COLO829 (cell line): ENCODE measurements at places on chromosomes 5 and 9.

- DNase-seq: no peak
These were observed 289.9 kb upstream of the SMC2 start for GRCh38 chr9:103804077-103804735.

GRCh38 chr5:61625681-61626621 lies 293.9 kb downstream of the ZSWIM6 start:
- no peak for DNase-seq

DNA sequence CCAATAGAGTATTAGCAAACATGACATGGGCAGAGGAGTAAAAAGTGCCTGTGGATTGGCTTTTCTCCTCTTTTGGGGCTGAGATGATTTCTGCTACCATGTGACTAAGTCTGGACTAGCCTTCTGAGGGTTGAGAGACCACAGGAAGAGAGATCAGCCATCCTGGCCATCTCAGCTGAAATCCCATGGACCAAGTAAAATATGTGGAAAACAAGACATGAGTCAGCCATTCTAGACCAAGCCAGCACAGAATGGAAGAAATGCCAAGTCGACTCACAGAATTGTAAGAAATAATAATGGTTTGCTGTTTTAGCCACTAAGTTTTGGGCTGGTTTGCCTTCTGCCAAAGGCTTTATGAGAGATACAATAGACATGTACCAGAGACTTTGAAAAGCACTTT lies 377.8 kb downstream of the CHSY3 start:
- no peak for DNase-seq

DNA sequence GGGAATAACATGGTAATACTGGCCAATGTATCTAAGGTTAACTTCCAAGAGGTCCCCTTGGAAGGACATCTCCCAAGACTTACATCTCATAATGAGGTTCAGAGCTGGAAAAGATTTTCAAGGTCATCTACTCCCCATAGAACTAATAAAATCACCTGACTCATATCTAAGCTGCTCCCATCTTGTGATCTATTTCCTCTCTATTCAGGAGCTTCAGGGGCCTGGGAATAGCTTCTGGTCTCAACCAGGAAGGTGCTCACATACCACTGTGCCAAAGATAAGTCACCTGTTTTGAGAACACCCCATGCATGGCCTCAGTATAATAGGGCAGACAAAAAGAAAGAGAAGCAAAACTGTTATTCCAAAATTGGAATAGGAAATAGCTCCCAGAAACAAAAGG lies 74.2 kb downstream of the OXCT1 start:
- no peak for DNase-seq

DNA sequence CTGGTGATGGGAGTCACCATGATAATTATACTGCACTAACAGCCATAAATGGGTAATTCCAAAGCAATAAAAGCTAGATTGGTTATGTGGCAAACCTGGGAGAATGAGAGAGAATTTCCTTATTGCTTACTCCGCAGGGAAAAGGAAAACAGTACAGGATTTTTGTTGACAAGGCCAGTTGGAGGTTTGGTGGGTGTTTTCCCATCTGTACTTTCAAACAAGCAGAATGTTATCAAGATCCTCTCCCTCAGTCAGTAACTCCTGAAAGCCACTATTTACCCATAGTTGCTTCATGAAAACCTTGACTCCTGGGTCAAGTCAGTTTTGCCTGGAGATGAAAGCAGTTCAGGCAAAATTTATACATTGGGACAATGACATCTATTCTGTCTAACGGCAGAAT lies 26.4 kb downstream of the IL9 start:
- no peak for DNase-seq

DNA sequence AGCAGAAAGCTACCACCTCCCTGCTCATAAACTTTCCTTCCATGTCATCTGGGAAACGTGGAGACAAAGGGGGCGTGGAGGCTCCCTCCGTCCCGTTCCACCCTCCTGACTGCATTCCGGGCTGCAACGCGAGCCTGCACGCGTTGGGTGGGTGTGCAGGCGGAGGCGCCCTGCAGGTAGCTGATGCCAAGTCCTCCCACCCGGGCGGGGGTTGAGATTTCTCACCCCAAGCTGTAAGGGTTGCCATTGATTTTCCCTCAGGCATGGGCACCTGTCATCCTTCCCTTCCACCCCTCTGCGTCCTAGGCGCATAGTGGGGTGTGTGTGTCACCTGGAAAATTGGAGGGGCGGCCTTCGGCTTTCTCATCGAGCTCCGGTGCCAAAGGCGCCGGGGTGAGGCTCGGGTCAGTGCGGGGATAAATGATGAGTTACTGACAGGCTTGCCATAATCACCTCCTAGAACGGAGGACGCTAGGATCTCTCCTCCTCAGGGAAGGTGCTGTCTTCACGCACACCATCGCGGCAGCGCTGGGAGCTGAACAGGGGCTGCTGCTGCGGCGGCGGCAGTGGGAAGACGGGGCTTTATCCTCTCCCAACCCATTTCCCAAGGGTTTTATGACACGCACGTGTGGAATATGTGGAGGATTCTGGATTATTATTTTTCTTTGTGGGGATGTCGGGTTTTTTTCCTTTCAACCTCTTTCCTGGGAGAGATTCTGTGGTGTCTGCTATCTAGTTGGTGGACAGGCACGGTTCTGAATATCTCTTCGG lies 973 bp downstream of the PLPPR1 start:
- DNase-seq: no peak

- DNase-seq: no peak
These were observed 72.9 kb upstream of the PAM start for GRCh38 chr5:102682101-102682647.

DNA sequence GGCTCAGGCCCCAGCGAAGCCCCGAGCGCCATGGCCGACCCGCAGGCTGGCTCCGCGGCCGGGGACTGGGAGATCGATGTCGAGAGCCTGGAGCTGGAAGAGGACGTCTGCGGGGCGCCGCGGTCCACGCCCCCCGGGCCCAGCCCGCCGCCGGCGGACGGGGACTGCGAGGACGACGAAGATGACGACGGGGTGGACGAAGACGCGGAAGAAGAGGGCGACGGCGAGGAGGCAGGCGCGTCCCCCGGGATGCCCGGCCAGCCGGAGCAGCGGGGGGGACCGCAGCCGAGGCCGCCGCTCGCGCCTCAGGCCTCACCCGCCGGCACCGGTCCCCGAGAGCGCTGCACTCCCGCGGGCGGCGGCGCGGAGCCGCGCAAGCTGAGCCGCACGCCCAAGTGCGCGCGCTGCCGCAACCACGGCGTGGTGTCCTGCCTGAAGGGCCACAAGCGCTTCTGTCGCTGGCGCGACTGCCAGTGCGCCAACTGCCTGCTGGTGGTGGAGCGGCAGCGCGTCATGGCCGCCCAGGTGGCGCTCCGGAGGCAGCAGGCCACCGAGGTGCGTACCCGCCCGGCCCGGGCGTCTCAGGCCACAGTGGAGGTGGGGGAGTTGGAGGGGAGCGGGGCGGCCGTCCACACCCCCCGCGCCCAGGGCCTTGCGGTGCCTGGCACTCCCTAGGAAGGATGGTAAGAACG lies 1.6 kb downstream of the DMRT2 start:
- no peak for DNase-seq

GRCh38 chr9:1236061-1236460 lies 185.9 kb downstream of the DMRT2 start:
- DNase-seq: no peak

DNA sequence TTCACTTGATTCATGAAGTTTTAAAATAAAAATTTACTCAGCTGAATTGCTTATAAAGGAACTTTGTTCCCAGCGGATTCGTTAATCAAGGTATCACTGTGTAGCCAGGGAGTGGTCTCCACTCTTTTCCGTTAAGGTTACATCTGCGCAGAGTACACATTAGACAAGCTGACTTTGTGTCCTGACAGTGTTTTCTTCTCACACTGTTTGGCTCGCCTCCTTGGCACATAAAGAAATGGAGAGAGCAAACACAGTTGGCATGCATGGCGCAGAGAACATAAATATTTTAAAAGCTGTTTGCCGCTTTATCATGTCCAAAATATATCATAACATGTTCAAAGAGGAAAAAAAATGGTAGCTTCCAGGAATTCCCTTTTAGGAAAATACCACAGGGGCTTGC lies 153.2 kb downstream of the EDIL3 start:
- no peak for DNase-seq

DNA sequence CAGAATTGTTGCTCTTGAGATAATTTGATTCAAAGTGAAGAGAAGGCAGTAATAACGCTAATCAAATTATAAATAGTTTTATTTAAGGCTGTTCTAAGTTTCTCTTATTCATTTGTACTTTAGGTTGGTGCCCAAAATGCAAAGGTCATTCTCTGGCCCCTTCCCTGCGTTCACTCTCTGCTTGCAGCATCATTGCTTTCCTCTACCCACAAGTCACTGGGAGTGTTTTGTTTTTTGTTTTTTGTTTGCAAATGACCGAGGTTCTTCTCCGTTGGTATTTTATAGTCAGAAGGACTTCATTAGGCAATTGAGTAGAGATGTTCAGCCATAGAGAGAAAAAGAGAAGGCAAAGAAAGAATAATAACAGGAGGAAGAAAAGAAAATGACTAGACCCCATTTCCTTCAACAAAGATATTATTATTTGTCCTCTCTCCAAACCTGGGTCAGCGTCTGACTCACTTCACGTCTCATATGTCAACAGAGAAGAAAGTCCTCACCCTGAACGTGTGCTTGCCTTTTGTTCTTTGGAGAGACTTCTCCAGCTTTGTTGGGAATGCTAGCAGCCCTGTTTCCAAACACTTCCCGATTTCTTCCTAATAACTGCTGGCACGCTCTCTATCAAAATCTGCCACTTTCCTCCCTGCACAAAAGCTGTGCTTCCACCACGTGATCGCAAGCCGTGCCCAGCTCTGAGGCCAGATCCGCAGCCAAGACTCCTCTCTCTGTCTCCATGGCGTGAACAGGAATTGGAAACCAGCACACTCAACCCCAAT lies 119.8 kb downstream of the EBF1 start:
- DNase-seq: peak; percentile 28

DNA sequence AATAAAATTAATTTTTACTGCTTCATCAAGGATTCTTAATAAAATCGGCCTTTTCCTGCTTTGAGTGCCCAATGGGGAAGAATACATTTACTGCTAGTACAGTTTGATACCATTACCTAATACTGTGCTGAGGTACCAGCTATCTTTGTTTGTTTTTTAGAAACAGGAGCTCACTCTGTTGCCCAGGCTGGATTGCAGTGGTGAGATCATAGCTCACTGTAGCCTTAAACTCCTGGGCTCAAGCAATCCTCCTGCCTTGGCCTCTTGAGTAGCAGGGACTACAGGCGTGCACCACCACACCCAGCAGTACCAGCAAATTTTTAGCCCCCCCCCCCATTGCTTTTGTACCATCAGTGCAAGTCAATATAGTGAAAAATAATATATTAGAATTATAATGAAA lies 13.6 kb upstream of the ANKHD1 start:
- no peak for DNase-seq

DNA sequence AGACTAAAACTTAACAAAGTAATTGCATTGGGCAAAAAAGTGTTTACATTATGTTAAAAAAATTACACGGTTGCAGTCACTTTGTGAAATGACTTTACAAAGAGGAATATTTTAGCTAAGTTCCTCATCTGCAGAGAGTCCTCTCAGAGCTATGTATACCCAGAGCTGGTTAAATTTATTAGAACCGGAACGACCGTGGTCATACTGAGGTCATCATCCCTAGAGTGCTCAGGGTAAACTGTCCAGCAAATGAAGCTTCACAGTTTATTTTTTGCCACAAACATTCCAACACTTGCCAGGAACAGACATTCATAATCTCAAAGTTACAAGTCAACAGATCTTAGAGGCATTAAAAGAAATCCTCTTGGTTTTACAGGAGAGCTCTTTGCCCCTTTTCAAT lies 897 bp downstream of the ROPN1L start:
- no peak for DNase-seq

GRCh38 chr5:157611571-157612476 lies 36.2 kb upstream of the ADAM19 start:
- DNase-seq: peak; percentile 53

DNA sequence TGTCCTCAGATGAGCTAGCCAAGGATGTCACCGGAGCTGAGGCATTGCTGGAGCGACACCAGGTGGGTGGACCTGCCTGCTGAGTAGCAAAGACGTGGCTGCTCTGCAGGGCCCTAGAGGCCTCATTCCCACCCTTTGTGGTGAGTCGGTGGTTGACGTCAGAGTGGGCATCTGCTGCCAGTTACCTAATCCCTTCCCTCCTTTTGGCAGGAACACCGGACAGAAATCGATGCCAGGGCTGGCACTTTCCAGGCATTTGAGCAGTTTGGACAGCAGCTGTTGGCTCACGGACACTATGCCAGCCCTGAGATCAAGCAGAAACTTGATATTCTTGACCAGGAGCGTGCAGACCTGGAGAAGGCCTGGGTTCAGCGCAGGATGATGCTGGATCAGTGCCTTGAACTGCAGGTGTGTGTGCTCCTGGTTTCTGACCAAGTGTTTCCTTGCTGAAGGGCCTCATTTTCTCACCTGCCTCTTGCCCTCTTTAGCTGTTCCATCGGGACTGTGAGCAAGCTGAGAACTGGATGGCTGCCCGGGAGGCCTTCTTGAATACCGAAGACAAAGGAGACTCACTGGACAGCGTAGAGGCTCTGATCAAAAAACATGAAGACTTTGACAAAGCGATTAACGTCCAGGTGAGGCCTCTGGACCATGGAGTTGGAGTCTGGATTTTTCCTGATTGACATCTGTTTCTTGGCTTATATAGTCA lies 48.9 kb downstream of the DYNC2I2 start:
- DNase-seq: no peak
